Activated CD4-positive, alpha-beta memory T cell treated with anti-CD3 and anti-CD28 coated beads, Interleukin-2, amount 10 ng/mL, durations not matched to agents 7 days and 5 days (primary cell): ENCODE measurements at places on chromosomes 5 and 9. TPM values are rescaled to one million over a fixed set of nuclear protein-coding genes. Genes with fewer than 3 reads are reported as not detected.

DNA sequence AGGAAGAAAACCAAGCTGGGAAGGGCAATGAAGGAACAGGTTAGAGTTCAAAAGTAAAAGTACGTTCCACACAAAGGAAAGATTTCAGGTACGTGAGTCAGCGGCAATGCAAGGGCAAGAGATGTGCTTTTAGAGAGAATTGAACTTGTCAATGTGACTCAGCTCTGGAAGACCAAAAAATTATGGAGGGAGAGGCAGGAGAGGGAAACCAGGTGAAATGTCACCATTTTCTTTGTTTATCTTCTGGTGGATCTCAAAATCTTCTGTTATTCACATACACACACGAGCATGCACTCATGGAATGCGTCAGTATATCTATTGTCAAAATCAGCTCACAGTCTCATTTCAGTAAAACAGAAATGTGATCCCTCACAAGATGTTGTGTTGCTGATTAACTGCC, 148.8 kb upstream of the RFX3 start:
- DNase-seq: no peak

- peak; percentile 67 for DNase-seq
These were observed 106.1 kb upstream of the CPEB4 start for GRCh38 chr5:173781816-173782670.

DNA sequence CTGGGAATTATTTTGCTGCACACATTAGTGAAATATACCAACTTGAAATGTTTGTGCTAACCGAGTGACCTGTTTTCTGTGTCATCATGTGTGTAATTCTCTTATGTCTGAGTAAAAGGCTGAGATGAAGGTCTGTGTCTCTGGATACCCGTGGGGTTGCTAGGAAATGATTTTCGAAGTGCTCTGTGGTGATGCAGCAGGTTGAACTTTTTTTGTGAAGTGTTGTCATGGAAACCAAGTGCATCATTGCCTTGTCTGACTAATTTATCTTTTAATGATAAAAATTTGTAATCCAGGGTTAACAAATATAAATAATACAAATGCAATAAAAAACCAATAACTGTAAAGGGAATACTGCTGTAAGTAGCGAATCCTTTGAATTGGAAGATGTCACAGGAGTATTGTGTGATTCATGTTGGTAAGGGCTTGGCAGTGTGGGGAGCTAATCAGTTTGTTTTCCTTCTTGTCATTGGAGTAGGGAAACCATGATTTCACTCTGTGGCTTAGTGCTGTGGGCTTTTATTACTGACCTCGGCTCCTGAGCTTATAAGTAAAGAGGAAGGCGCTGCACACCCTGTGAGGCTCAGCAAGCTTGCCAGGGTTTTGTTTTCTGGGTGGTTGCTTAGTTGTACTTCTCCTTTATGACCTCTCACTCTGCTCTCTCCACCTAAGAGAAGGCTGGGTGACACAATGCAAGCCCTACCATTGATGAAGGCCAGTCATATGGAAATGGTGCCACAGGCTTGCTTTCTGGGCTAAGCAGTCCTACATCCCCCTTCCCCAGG, 22.3 kb downstream of the PDE8B start:
- DNase-seq: no peak

ZNF354C gene
- 6.0 TPM for total RNA-seq

DNA sequence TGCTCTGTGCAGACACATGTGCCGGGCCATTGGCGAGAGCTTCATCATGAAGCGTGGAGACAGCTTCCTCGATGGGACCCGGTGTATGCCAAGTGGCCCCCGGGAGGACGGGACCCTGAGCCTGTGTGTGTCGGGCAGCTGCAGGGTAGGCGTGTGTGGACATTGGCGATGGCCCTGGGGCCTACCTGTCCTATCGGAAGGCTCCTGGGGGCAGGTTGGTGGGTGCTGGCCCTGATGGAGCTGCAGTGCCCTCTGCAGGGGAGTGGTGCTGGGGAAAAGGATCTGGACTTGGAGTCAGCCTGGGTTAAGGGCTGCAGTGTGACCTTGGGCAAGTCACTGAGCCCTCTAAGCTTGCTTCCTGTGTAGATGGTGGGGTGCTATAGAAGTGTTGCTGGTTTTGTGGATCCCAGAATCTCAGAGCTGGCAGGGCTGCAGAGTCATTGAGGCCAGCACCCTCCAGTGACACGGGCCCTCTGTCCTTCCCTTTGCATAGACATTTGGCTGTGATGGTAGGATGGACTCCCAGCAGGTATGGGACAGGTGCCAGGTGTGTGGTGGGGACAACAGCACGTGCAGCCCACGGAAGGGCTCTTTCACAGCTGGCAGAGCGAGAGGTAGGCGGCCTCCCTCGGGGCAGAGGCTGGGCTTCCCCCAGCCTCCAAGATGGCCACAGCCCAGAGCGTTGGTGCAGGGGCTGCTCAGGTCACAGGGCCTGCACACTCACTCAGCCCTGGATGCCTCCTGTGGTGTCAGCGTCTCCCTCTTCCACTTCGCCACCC, 15.8 kb downstream of the ADAMTS13 start:
- no peak for DNase-seq

- DNase-seq: no peak
These were observed 19.6 kb downstream of the CRB2 start for GRCh38 chr9:123375469-123376132.

DNA sequence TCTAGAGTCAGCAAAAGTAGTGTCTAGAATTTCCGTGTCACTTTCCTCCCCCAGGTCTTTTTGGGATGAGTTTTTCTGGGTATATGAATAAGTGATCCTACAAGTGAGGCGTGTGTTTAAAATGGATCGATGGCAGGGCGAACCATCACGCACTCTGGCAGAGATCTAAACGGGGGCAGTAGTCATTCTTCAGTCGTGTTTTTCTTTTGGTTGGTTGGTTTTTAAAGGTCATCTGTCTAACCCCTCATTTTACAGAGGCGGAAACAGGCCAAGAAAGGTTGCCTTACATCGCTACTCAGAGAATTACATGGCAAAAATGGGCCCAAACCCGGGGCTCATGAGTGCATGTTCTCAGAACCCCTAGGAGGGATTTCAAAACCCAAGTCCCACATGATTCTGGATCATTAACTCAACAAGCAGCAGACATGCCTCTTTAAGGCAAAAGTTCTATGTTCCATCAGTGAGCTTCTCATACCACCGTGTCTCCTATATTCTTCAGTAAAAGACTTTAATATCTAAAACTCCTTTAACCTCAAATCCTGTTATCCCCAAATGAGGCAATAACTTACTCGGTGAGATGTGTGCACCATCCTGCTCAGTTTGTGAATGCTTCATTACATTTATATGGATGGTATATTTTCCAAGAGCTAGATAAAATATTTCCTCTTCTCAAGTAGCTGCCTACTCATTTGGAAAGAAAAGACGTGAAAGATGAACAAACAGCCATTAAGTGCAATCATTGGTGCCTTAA, 145.8 kb downstream of the AOPEP start:
- no peak for DNase-seq
